ENCODE measurements at places on chromosomes 16 and 17.

DNA sequence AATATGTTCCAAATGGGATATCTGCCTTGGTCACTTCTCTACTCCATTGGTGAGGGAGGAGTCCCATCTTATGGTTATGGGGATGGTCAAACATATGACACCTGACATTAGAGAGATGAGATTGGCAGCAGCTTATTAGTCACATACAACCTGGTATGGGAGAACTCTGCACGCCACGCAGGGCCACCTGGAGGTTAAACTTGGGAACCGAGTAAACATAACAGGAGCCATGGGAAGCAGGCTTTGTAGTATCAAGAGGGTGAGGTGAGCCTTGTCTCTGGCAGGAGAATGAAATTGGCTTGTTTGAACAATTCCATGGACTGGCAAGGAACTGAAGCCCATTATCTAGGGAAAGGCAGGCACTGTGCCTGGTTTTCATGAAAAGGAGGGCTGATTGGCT lies 238.7 kb upstream of the ELAC2 start:
- DNase-seq: no peak

GRCh38 chr17:27690882-27691281 lies 59.9 kb downstream of the LGALS9 start:
- DNase-seq: no peak

DNA sequence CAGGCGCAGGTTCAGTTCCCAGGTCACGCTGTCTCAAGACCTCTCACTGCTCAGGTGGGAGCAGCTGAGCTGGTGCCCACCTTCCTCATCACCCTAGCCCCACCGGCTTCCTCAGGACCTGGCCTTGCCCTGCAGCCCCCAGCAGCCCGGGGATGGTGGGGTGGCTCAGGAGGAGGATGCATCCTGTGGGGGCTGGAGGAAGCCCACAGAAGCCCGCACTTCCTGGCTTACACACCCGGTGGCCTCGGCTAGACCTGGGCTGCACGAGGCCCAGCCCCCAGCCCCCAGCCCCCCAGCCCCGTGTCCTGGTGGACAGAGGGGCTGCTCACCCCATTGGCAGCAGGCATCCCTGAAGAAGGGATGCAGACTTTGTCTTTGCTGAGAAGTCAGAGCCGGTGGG lies 43.4 kb downstream of the BAHCC1 start:
- DNase-seq: no peak

DNA sequence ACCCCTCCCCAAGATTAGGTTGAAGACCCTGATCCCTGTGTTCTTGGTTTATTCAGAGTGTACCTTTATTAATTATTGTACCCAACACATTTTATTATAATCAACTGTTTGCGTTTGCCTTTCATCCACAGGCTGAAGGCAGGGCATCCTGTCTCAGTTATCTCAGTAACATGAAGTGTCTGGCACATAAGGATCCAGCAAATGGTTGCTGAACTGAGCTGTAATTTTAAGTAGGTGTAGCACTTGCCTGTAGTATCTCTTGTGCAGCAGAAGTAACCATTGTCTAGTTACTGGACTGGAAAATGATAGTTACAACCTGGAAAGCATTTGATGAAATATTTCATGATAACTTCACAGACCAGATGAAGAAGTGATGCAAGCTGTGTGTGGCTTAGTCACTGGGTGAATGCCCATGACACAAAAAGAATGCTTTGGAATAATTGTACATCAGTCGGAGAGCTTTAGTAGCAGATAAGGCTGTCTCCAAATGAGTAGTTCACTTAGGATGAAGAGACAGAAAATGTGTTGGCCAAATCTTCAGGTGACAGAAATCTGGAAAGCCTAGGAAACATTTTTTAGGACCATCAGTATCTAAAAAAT lies 56.6 kb downstream of the ESRP2 start:
- no peak for DNase-seq

GRCh38 chr17:45406107-45406506 lies 26.6 kb downstream of the ARHGAP27 start:
- DNase-seq: no peak

- no peak for DNase-seq
These were observed 81.7 kb upstream of the SDK2 start for GRCh38 chr17:73725794-73726515.

- no peak for DNase-seq
These were observed 32.9 kb downstream of the DEF8 start for GRCh38 chr16:89981414-89981813.

- no peak for DNase-seq
These were observed 64.4 kb downstream of the EFCAB5 start for GRCh38 chr17:30005709-30006320.

DNA sequence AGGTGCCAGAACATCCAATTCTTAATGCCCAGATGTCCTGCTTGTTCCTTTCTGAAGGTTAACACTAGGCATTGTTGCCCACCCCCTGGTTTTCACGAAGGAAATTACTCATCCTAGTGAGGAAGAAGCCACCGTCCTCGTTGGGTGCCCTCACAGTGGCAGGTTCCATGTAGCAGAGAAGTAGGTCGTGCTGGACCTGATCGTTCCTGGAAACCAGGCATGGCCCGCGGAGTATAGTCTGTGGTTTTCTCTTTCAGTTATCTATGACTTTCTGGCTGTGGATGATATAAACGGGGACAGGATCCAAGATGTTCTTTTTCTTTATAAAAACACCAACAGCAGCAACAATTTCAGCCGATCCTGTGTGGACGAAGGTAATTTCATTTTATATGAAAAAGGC lies 16.5 kb downstream of the RGS11 start:
- no peak for DNase-seq

GRCh38 chr17:9026741-9027140 lies 5.4 kb downstream of the NTN1 start:
- DNase-seq: no peak

GRCh38 chr17:39765175-39765574 lies 27.4 kb downstream of the GRB7 start:
- DNase-seq: no peak

DNA sequence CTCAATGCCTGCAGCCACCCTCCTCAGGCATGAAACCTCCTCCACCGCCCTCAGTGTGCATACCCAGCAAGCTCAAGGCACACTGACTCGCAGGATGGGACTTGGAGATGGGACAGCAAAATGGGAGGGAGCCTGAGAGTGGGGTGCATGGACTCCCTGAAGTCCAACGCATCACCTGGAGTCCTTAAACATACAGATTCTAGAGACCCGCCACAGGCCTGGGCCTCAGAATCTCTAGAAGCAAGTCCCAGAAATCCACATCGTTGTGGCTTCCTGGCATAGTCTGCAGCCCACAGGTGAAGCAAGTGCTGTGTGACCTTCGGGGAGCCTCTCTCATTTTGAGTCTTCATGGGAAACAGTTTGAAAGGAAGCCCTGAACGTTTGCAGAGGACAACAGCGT lies 3.6 kb upstream of the TBX21 start:
- no peak for DNase-seq
